ENCODE measurements at places on chromosomes 12 and 14.

- DNase-seq, result no peak
Observed at GRCh38 chr12:14283489-14284144, 81.9 kb upstream of the ATF7IP start.

DNA sequence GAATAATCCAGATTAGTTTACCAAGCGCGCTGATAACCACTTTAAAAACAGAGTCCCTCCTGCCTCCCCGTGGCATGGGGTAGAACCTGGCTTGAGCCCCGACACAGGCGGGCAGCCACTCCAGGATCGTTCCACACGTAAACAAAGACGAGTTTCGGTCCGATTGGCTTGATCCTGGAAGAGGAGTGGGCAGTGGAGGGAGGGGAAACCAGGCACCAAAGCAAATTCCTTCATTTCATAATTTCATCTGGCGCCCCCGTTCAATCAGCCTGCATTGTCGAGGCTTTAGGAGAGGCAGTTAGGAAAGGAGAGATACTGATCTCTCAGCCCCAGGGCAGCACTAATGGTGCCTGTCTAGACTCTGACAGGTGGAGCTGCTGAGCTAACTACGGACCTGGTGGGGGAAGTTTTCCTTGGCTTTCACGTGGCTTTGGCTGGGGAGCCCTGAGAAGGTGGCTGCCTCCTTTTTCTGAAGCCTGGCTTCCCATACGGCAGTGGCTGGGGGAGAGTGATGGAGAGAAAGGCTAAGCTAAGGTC, 751 bp upstream of the GPRC5A start:
- DNase-seq, result no peak

DNA sequence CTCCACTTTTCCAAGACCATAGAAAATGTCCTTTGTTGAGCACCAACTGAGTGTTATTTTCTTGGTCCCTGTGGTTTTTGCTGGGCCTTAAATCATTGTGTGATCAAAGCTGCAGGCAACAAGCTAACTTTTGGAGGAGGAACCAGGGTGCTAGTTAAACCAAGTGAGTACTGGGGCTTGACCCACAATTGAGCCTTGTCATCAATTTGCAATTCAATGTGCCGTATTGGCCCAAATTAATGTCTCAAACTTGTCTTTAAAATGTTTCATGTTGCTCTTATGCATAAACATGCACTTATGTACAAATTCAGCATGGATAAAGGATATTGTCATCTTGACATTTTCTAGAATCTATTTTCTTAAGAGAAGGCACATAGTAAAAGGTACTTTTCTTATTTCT, 62.3 kb downstream of the DAD1 start:
- DNase-seq, result no peak

DNA sequence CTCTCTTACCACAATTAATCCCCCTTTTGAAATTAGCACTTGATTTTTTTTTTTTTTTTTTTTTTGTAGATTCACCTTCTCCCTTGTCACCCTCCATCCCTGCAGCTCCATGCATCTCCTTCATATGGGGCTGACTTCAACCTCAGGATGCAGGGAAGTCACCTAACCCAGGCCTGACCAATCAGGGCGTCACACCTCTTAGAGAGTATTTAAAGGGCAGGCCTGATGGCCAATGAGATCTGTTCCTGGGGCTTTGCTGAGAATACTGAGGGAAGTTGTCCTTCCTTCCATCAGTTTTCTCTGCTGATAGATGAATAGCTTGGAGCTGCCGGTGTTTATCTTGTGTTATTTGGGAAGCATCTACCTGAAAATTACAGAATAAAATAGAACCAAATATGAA, 1104.7 kb upstream of the TMEM132C start:
- no peak for DNase-seq

GRCh38 chr14:33068626-33069025, 129.9 kb downstream of the NPAS3 start:
- DNase-seq, result no peak

DNA sequence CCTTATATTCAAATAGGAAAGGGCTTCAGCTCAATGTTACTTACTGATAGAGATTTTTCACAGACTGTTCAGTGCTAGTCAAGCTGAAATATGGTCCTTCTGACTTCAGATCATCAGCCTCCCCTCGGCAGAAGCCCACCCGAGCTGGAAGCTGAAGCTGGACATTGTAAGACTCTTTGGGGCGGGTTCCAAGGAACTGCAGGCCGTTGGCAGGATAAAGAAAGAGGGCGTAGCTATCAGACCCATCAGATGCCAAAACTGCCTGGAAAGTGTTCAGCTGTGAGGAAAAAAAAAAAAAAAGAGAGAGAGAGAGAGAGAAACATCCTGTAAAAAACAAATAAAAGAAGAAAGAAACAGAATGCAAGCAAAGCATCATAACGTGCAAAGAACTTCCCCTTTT, 8.8 kb downstream of the NID2 start:
- DNase-seq, result no peak

DNA sequence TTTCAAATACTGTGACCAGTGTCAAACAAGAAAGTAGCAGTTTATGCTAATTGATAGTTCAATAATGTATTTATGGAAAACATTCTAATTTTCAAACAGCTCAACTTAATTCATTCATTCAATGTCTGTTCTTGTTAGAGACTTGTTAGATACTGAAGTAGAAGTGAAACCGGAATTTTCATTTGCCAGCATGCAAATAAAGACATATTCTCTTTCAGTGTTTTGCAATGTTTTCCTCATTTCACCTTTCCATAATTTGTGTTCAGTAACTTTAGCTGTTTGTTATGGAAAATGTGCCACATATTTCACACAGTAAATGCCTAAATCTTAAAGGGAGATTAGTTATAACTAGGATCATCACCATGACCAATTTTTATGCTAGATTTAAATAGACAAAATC, 21.2 kb downstream of the TAS2R50 start:
- DNase-seq, result no peak

GRCh38 chr12:118866346-118866745, 115.0 kb upstream of the SRRM4 start:
- no peak for DNase-seq

GRCh38 chr14:23121361-23121771, 2.3 kb upstream of the CEBPE start:
- DNase-seq, result no peak

- DNase-seq, result no peak
Observed at GRCh38 chr12:106070147-106070546, 68.6 kb downstream of the NUAK1 start.

- DNase-seq, result no peak
Observed at GRCh38 chr14:86823581-86823980, 1169.4 kb downstream of the GALC start.

DNA sequence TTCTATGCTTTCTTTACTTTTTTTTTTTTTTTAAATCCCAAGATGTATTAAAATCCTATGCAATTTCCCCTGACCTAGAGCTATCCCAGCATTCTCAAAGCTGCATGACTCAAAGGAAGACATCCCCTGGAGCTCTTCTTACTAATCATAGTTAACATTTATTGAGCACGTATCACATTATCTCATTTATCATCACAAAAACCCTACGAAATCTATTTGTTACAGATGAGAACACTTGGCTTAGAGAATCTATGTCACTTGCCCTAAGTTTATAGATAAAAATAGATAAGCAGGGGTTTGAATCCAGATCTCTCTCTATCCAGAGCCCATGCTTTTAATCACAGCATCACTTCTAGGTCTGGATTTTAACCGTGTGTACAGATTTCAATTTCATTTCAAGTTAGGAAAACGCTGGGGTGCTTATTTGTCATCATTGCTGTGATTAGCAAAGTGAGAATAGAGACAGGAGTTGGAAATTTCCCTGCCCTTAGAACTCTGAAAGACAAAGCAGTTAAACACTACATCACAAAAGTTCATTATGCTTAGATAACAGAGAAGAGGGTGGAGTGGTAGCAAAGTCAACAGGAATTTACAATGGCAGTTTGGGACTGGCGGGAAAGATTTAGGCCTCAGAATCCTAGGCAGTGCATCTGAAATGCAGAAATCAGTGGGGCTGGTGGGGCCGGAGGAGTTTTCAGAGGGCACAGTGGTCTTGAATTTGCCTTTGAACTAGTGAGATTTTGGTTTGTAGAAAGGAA, 177.7 kb upstream of the FRMD6 start:
- no peak for DNase-seq

DNA sequence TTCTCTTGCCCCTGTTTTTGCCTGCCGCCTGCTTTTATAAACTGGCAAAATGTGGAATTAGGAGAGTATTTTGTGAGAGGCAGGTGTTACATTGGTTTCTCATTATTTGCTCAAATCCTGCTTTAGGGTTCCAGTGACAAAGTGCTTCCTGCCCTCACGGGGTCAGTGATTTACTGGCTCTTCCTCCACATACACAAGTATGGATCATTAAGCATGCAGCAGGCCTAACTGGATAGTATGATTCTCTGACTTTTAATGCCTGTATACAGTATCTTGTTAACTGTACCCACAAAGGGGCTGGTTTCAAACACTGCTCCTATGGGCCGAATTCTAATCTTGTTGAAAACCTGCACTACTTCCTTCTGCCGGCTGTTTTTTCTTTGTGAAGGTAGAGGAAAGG, 63.2 kb downstream of the PTCSC3 start:
- DNase-seq, result no peak

GRCh38 chr12:46915082-46915481, 89.3 kb upstream of the SLC38A4 start:
- DNase-seq, result no peak

GRCh38 chr14:24194186-24194872, 912 bp downstream of the TM9SF1 start:
- no peak for DNase-seq

- no peak for DNase-seq
Observed at GRCh38 chr12:104154286-104154685, 16.3 kb upstream of the NFYB start.

GRCh38 chr12:26402648-26403047, 207.3 kb downstream of the SSPN start:
- no peak for DNase-seq

DNA sequence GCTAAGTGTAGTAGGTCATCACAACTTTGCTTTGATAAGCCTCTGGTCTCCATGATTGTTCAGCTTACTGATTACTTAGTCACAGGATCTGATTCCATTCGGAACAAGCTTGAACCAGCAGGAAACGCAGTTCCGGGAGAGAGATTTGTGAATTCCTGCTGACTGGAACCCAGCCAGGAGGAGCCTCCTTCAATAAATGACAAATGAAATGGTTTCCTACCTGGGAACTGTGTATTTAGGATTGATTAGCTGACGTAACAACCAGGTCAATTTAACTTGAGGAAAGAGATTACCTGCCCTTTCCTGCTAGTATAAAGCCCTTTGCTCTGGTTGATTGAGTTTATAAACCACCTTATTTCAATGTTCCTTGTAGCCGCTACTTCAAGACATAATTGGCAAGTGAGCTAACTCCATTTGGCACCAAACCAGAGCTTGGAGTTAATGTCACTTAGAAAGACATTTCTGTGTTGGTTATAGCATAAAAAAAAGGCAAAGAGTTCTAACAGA, 35.1 kb upstream of the KCNH3 start:
- DNase-seq, result no peak

DNA sequence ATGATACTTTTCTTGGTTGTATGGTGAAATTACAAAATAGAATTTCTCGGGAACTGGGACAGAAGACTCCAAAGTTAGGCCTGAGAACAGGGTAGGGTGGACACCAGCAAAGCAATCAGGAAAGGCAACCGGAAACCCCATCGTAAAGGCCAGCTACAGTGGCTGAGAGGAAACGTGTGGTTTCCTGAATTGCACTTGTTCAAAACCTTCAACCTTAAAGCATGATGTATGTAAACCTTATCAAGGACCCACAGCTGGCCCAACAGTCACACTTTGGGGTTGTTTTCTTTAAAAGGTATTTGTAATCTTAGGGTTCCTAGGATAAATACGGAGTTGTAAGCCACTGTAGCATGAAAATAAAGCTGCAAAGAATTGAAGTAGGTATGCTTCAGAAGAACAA, 2.2 kb upstream of the PTGDR start:
- no peak for DNase-seq

GRCh38 chr12:52251367-52252051, 18.5 kb downstream of the KRT7 start:
- no peak for DNase-seq

DNA sequence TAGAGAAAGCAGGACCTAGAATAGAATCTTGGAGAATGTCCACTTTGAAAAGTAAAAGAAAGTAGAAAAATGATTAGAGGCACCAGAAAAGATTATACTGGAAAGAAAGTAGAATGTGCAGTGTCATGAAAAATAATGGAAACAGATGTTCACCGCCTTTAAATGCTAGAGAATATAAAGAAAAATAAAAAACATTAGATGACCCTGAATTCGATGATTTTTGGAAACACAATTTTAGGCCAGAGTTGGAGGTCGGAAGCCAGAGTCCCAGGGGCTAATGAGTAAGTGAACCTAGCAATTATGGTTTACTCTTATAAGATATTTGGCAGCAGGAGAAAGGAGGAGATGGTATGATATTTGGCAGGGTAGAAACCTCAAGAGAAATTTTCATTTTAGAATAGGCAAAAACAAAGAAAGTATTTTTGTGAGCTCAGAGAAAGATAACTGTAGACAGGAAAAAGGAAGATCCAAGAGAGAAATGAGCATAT, 37.7 kb downstream of the GYS2 start:
- DNase-seq, result no peak

DNA sequence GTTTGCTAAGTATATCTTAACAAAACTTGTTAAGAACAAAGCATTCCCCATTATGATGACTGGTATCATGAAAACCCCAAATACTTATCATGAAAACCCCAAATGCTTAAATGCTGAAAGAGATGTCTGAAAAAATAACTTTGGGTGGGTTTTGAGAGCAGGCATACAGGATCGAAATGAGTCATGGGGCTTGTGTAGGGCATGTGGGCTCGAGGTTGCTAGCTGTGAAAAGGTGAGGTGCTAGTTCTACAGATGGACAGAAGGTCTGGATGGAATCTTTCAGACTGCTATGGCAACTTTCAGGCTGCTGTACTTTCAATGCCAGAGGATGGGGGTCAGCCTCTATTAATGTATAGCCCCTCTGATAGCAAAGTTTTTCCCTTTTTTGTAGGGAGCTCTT, 167.8 kb upstream of the MDGA2 start:
- DNase-seq, result no peak

DNA sequence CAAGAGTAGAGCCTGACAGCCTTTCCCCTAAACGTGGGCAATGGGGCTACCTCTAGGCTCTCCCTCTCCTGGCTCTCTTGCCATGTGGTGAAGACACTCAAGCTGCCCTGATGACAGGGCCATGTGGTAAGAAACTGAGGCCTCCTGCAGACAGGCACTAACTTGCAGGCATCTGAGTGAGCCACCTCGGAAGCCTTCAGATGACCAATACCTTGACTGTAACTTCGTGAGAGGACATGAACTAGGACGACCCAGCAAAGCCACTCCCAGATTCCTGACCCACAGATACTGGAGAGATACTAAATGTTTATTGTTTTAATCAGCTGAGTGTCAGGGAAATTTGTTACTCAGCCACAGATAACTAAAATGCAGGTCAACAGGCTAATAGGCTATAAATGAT, 96.4 kb downstream of the EFCAB11 start:
- no peak for DNase-seq

- DNase-seq, result no peak
Observed at GRCh38 chr12:62717643-62718042, 217.3 kb downstream of the PPM1H start.

DNA sequence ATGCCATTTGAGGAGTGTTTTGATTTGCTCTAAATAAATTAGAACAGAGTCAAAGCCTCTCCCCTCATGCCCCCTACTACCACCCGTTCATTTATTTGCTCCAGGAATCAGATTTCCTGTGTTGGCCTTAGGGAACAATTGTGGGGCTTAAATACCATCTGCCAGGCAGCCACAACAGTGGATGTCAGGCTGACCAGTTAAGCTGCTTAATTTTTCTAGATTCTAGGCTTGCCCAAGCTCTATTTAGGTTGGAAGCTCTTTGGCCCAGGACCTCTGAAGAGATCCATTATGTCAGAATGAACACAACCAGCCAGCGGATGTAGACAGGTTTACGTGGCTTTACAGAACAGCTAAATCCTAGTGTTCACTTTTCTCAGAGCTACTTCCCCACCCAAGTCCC, 1.0 kb upstream of the TIMELESS start:
- no peak for DNase-seq

All from C1 segment of cervical spinal cord (tissue), 14 donors.